ENCODE measurements at places on chromosomes 12 and 14. TPM values are rescaled to one million over a fixed set of nuclear protein-coding genes. Genes with fewer than 3 reads are reported as not detected.

GRCh38 chr14:61533513-61534255 is 161.6 kb upstream of the HIF1A start:
- no peak for DNase-seq

- no peak for DNase-seq
Observed at GRCh38 chr14:75811872-75812499, 150.9 kb downstream of the TTLL5 start.

Gene HOXC12
- total RNA-seq, result not detected

Gene CRY1
- total RNA-seq, result 17.2 TPM

DNA sequence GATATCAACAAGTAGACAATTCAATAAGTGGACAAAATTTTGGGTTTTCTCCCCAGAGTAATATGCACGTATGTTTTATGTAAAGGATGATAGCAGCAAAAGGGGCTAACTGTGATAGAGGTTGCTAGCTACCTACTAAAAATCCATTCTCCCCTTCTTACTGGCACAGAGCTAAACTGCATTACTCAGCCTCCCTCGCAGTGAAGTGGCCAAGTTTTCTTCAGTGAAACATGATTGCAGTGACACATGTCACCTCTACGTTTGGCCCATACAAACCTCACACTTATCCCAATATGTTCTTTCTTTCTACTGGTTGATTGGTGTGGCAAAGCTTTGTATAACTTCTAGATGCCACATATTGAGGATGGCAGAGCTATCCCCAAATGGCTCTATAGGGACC is 34.3 kb downstream of the GPR65 start:
- DNase-seq, result no peak

DNA sequence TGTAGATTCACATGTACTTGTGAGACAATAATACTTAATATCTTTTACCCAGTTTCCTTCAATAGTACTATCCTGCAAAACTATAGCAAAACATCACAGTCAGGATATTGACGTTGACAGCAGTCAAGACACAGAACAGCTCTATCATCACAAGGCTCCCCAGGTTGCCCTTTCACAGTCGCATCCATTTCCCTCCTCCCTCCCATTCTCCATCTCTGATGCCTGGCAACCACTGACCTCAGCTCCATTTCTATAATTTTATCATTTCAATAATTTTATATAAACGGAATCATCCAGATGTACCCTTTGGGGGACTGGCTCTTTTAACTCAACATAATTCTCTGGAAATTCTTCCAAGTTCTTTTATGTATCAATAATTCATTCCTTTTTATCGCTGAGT is 81.5 kb downstream of the PLXNC1 start:
- DNase-seq, result no peak

DNA sequence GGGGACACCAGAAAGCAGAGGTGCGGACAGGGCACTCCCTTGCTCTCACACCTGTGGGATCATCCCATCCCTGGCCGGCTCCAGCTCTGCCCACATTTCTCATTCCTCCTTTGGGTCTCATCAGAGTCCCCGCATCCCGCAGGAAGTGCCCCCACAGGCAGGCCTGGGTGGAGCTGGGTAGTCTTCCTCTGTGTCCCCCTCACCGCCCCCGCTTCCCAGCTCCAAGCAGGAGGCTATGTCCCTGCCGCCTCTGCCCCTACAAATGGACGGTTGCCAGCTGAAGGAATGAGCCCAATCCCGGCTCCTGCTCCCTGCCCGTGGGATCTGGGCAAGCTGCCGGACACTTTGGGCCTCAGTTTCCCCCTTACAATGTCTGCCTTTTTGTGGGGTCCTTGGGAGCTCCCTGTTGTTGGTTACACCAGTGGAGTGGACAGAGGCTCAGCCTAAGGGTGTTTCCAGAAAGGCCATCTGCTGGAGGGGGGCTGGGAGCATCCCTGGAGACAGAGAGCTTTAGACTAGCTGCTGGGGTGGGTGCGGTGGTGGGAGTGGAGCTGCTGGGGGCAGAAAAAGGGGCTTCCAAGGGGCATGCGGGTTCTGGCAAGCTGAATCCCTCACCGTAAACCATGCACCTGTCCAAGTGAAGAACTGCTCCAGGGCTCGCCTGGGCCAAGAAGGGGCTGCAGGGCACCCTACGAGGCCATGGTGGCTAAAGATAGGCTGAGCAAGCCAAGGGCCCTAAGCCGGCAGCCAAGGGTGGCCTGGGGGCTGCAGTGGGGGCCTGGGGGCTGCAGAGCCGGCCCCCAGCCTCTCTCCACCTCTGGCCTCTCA is 7.9 kb upstream of the GPR132 start:
- DNase-seq, result no peak

Gene RBMS2
- total RNA-seq, result 6.7 TPM

Gene ADCK1
- total RNA-seq, result 2.3 TPM

GRCh38 chr12:16553457-16553856 is 52.5 kb downstream of the LMO3 start:
- no peak for DNase-seq

DNA sequence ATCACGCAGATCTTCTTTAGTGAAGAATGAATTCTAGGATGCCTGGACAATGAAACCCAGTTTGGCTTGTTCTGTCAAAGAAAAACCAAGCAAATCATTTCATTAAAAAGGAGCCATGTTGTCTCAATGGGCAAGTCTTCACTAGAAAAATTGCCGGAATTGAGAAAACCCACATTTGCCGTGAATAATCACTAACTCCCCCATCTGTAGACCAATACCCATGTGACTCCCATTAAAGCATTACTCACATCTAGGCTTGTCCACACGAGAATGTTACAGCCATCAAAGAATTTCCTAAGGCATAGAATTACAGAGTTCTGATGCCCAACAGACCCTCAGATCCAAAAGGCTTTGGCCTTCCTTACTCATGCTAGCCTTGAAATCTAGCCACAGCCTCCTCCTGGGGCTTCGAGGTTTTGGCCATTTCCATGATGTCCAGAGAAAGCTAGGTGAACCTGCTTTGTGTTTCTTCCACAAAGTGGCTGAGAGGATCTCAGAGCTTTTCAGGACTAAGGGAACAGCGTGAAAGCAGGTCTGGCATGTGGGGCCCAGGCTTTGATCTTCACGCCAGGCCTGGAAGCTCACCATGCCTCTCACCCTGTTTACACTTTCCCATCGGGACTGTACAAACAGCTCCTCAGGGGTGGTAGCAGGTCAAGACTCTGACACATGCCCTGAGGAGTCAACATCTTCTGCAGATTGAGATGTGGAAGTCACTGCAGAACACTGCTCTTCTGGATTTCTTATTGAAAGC is 12.1 kb downstream of the SLC7A8 start:
- peak; percentile 75 for DNase-seq

Gene IFNG-AS1
- total RNA-seq, result not detected

- DNase-seq, result no peak
Observed at GRCh38 chr14:87615822-87616679, 376.9 kb downstream of the GALC start.

Gene TXNRD1
- total RNA-seq, result 209 TPM

DNA sequence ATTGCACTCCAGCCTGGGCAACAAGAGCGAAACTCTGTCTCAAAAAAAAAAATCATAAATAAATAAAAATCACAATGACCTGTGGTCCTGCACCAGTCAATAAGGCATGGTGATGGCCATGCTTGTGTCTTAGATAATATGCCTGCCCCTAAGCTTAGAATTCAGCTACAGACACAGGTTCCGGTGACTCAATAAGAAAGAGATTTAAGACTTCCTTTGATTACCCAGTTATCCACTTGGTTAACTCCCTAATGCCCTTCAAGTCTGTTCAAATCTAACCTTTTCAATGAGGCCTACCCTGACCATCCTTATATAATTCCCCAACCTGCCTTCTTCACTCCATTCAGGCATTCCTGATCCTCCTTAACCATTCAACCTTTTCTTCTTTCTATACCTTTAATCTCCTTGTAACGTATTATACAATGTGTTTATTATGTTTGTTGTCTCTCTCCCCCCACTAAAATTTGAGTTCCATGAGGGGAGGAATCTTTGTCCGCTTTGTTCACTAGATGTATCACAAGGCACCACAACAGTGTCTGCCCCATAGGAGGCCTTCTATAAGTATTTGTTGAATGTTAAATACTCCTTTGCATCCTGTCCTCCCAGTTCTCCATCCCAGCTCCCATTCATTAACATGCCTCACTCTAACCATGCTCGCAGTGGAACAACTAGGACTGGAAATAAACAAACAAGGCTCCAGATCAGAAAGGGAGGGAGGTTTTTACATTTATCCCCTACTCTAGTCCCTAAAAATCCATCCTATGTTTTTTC is 8.9 kb downstream of the MAP4K5 start:
- no peak for DNase-seq

DNA sequence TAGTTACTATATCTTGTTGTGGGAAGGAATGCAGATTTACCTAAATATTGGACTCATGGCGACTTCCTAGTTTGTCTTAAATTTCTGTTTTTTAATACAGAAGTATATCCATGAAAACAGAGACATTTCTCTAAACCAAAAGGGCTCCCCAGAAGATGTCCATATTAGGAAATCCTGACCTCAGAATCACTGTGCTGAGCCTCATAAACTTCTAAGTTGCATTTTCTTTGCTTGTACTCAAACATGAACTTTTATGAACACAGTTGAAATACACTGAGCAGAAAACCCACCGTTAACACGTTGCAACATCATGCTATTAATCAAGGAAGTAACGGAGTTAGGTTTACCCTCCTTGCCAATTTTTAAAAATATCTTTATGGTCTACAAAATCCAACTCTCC is 42.9 kb upstream of the NR2C1 start:
- DNase-seq, result no peak

Gene KRT73
- not detected for total RNA-seq

DNA sequence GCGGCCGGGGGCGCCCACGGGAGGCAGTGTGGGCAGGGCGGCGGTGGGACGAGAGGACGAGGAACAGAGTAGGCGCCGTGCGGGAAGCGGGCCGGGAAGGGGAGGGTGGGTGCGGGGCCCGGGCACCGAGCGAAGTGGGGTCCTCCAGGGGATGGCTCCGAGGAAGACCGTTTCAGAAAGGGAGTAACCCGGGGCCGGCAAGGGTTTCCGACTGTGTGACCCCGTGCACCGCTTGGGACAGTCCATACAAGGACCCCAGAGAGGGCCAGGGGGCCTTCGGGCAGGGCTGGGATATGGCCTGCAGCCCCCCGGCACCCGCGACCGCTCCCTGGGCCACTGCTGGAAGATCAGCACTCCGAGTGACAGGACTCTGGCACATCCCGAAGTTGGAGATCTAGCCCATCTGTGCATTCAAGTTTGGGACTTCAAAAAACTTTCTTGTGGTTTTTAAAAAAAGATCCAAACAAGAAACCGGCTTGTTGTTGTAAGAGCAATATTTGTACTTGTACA is 448 bp downstream of the TSPAN9 start:
- DNase-seq, result peak; percentile 34

GRCh38 chr12:124732275-124733075 is 131.2 kb downstream of the SCARB1 start:
- no peak for DNase-seq

GRCh38 chr14:65432361-65432948 is 19.9 kb downstream of the FUT8 start:
- no peak for DNase-seq

Gene SOX5
- total RNA-seq, result 1.4 TPM

DNA sequence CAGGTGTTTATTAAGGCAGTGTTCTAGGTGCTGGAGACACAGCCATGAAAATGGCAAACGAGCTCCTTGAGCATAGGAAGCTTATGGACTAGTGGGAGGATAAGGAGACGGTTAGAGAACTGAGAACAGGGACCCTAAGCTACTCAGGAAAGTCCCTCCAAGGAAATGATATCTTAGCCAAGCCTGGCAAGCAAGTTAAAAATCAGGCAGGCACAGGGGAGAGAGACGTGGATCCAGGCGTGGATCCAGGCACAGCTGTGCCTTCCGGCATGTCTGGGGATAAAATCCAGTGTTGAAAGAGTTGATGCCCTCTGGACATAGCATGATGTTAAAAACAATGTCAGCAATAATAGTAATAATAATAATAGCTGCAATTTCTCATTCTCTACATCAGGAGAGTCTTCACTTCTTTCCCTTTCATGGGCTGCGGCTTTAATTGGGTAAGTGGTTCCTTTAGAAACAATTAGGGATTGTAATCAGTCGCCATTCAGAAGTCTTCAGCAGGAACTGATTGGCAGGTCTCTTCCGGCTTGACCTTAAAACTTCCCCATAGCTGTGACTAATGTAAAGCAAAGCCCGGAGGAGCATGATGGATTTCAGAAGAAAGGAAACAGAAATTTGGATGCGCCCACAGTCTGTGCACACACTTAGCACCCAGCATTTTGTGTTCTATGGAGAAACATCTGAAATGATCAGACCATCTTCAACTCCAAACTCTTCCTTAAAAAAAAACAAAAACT is 230.2 kb downstream of the SLC41A2 start:
- peak; percentile 70 for DNase-seq

Gene LALBA
- total RNA-seq, result not detected

Gene KRT6B
- total RNA-seq, result not detected

- DNase-seq, result peak; percentile 70
Observed at GRCh38 chr12:26884765-26885576, 52.0 kb upstream of the ITPR2 start.

DNA sequence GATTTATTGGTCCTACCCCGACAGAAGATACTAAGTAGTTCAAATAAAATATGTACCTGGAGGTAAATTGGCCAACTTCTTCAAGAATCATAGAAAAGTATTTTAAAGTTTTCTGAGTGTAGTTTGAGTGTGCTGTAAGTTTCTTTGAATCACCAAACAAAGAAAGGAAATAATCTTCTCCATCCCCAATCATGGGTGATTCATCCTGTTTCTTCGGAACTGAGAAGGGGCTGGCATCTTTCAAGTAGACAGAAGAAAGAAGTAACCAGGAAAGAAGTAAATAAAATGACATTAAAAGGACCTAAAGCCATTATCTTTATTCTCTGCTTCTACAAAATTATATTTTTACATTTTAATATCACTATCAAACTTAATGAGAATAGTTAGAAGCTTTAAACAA is 6.8 kb downstream of the LMNTD1 start:
- no peak for DNase-seq

GRCh38 chr14:85281921-85282320 is 248.0 kb upstream of the FLRT2 start:
- no peak for DNase-seq

Gene NRIP2
- not detected for total RNA-seq

DNA sequence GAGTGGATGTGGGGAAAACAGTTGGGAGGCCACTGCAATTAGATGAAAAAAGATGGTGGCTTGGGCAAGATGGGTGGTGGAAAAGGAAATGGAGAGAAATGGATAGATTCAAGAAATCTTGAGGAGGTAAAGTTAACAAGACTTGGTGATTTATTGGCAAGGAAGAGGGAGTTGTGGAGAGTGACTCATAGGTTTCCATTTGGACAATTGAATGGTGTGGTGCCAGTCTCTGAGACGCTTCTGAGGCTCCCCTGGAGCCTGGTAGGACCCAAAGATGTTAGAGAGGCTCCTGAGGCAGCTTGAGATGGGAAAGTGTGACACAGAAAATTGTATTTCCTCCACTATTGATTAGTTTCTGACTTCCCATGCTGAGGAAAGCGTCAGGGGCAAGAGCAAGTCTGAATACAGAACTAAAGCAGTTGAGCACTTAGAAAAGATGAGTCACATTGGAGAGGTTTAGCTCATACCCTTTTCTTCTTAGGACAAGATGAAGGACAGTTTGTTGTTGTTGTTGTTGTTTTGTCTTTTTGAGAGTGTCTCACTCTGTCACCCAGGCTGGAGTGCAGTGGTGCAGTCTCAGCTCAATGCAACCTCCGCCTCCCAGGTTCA is 4.5 kb downstream of the PRPF40B start:
- peak; percentile 74 for DNase-seq

Gene DCAF4
- 22.6 TPM for total RNA-seq
